ENCODE measurements at places on chromosomes 6 and 20.

- DNase-seq, result no peak
These were observed 33.9 kb downstream of the CHRNA4 start for GRCh38 chr20:63327231-63327745.

DNA sequence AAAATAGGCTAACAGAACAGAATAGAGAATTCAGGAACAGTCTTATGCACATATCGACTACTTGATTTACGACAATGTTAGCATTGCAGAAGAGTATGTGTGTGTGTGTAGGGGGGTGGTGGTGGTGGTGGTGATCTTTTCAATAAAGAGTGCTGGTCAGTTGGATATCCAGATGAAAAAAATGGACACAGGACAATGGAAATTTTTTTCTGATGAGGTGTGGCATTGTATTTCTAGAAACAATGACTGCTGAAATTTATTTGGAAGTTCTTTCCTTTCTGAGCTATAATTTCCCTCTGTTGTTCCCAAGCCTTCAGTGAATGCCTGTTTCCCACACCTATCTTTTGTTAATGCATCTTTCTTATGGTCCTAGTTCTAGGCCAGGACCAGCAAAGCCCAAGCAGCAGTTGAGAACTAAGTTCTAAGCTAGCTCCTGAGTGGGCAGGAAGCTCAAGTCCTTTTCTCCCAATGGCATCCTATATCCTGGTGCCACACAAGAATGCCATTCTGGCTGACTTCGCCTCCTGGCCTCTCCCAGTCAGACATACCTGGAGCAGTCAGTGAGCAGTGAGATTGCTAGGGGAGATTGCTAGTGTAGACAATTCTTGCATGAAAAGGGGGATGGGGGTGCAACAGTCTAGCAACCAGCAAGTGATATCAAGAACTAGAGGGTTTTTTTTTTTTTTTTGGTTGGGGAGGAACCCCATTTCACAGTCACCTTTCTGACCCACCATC is 1.2 kb upstream of the TOX2 start:
- no peak for DNase-seq

DNA sequence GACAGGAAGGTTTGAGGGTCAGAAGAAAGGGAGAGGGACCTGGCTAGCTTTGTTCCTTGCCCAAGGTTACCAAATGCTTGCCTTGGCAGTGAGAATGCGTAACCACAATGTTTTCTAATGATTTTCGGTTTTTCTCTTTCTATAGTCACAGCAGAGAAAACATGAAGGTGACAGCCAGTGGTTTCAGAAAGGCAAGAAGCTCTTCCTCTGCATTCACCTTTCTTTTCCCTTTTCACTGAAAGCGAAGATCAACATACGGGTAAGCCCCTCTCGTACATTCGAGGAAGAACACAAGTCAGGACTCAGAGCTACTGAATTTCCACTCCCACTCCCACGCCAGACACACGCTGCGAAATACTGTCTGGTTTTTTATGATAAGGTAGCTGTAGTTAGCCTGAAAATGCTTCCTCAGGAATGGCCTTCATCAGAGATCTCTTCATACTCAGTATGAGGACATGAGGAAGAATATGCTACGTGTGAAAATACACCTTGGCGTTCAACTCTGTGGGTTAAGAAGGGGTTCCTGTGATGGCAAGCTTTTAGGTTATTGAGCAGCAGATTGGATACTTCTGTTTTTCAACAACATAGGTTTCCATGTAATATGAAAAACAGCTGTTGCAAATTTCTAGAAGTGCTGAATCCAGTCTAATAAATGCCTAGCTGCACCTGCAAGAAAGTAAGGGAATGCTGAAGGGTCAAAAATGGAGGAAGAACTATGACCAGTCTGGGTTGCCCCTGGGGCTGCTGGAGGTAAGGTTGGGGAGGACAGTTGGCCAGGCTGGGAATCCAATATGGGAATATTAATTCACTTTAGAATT is 7.4 kb upstream of the CD83 start:
- DNase-seq, result no peak

GRCh38 chr20:10705801-10706459 is 32.1 kb upstream of the JAG1 start:
- DNase-seq, result no peak

- no peak for DNase-seq
These were observed 6.0 kb downstream of the PARD6B start for GRCh38 chr20:50737352-50737751.

- no peak for DNase-seq
These were observed 133.3 kb downstream of the IPCEF1 start for GRCh38 chr6:154223296-154223695.

GRCh38 chr20:18849131-18849530 is 35.5 kb downstream of the SCP2D1 start:
- no peak for DNase-seq

DNA sequence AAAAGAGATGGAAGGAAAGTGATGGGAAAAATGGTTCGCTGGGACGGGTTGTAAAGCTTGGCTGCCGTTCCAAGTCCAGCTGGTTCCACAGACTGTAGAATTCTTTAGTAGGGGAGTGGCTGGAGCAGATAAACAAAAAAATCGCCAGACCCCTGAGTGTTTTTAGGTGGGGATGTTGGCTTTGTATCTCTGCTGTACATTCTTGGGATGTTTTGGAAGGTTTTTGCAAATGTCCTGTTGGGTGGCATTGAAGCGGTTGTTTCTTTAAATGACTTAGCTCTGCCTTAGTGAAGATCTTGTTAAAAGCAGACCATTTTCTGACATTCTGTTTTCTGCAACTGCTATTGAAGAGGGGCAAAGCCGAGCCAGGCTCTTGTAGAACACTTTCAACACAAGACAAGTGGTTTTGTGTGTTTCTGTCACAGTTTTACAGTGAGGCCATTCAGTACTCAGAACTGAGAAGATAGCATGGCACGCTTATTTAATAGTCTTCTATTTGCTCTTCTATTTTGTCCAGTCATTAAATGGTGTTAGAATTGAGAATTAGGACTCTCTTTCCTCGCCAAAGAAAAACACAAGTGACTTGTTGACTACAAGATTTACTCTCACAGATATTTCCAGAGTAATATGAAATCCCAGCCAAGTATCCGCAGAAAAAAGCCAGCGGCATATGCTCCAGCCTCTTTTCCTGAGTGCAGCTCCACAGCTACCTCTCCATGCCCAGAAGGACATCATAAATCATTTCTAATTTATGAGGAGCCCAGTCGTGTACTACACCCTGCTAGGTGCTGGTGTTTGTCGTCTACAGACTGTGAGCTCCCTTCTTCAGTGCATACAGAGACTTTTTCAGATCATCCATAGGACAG is 65.8 kb downstream of the PHACTR2 start:
- no peak for DNase-seq

GRCh38 chr6:169254456-169255316 is 1.0 kb upstream of the THBS2 start:
- DNase-seq, result no peak

- no peak for DNase-seq
These were observed 7.3 kb downstream of the CCDC167 start for GRCh38 chr6:37492236-37492972.

- DNase-seq, result no peak
These were observed 62.2 kb downstream of the CD164 start for GRCh38 chr6:109320072-109320471.

DNA sequence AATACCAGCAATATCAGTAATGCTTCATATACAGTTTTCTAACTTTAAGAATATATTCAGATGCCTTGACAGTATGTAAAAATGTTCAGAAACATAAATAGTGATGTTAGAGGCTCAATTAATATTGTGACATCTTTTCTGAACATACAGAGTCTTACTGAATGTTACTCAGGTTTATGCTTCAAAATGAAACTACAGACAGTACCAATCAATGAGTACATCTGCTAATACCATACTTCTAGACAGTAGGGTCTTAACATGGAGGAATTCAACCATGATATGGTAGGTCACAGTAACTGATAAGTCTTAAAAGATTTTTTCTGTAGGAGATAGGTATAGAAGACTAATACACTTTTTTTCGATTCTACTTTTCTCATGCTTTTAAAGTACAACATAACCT is 8.3 kb downstream of the GCLC start:
- DNase-seq, result no peak

DNA sequence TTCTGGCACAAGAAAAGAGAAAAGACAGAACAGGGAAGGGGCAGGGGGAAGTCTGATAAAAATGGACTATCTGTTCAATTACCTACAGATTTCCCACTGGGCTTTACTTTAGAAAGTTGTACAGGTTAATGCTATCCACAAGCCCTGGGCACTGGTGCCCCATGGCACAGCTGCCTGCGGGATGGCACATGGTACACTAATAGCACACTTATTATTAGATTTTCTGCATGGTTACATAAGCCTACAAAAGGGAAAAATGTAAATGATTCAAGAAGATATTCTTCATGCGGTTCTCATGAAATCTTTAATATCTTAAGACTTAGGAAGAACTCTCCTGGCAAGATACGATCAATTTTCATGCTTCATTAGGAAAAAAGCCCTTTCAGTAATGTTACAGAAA is 137.5 kb downstream of the GMPR start:
- no peak for DNase-seq

DNA sequence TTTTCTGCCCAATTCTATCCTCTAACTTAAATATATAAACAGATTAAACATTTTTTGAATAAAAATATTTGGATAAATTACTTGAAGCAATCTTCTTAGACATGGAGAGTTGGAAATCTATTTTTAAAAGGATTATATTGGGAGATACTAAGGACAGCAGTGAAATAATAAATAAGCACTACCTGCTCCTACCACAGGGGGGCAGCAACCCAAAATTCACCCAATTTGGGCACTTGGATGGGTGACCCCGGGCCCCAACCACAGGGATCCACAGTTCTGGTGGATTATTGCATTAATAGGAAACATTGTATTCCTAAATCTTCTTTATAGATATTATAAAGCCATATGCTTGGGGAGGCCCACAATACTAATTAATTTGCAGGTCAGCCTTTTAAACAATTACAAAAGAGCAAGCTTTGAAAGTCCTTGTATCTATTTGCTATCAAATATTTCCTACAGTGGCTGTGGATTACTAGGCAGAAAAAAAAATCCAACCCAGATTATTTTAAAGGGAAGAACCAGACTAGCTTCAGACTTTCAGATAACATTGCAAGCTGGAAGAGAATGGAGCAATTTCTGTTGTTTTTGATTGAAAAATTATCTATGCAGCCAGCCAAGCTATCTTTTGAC is 66.4 kb upstream of the PDE10A start:
- DNase-seq, result no peak

GRCh38 chr20:1415667-1416468 is 23.0 kb upstream of the FKBP1A start:
- DNase-seq, result no peak

DNA sequence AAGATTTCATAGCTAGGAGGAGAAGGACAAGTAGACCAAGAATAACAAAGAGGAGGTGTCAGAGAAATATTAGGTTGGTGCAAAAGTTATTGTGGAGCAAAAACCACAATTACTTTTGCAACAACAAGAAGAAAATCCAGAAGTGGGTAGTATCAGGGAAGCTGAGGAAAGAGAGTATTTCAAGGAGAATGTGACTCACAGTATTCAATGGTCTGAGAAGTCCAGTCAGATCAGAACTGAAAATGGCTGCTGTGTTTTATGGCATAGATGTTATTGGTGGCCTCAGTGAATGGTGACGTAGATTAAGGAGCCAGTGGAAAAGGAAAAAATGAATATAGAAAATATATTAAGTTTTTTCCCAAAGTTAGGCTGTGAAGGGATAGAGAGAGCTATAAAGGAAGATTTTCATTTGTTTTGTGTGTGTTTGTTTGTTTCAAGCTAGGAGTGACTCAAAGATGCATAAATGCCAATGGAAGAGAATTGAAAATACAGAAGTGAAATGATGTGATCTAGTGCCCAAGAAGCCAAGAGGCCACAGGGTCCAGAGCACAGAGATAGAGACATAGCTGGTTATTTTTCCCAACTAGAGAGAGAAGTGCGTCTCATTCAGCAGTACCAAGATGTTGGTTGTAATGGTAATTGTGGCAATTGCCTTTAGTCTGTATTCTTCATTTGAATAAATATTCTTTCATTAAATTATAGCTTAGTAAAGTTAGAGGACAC is 112.8 kb downstream of the ADTRP start:
- no peak for DNase-seq

- no peak for DNase-seq
These were observed 1.2 kb upstream of the ACSS1 start for GRCh38 chr20:25058847-25059810.
